ENCODE measurements at places on chromosomes 4 and X.
A peak's percentile ranks its signal among the peaks of the same experiment; 100 is the strongest.

GRCh38 chr4:23877758-23878229, 12.1 kb downstream of the PPARGC1A start:
- DNase-seq, result peak; percentile 11

- no peak for DNase-seq
Observed at GRCh38 chr4:82989575-82990429, 20.8 kb downstream of the LIN54 start.

DNA sequence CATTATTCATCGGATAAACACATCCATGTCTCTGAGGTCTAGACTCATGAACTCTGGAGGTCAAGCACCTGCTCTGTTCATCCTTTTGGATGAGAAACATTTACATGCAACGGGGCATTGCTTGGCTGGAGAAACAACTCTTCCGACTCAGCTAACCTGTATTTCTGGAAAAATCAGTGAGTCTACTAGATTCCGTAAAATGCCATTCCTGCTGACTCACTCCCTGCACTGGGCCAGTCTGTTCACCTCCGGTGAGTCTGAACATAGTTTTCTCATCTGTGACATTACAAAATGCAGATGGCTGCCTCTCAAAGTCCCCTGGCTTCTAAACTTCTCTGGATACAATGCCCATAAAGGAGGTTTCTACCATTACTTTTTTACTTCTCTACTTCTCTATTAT, 185.7 kb upstream of the HS3ST1 start:
- no peak for DNase-seq

GRCh38 chr4:151993521-151993920, 232.7 kb upstream of the GATB start:
- no peak for DNase-seq

DNA sequence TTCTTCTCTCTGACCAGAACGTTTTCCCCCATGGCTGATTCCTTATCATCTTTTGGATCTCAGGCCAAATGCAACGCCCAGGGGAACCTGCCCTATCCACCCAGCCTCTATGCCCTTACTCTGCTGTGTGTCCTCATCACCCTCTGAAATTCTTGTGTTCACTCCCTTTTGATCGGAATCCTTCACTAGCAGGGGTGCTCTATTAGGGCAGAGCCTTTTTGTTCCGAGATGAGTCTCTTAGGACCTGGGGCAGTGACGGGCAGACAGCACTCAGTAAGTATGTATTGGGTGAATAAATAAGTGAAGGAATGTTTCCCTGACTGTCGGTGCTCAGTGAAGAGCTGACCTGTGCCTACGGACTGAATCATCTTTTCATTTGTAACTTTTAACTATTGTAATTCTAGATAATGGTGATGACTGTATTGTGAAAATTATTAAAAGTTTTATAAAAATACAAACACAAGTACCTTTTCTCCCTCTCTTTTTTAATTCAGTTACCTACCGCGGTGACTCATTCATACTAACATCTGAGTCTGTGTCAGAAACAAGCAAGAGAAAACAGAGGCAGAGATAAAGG, 4.8 kb upstream of the TENM3 start:
- no peak for DNase-seq

GRCh38 chrX:24494647-24495075, 29.6 kb downstream of the PDK3 start:
- DNase-seq, result peak; percentile 50

GRCh38 chrX:73828080-73828720, 265.2 kb downstream of the CHIC1 start:
- no peak for DNase-seq

DNA sequence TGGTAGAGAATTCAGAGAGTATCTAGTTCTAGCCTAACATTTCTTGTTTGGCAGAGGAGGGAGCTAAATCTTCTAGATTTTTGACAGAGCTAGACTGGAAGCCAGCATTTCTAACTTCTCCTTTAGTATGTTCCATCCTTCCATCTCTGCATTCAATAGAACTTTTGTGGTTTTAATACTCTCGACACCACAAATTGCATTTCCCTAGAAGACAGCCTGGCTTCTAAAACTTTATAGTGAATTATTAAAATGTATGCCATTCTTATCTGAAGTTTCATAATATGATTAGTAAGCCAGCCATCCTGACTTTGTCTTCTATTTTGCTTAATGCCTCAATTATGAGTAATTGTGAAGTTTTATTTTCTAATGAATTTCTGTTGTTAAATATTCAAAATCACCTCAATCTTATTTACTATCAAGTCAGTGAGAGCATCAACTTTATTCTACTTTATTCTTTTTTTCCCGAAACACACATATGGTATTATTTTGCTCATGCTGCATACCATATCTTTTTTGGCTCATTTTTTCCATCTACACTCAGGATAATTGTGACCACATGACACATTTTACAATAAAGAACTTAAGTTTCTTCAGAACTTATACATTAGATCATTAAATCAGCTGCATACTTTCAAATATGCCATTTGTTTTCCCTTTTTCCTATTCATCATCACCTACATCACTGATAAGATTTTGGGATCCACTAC, 30.2 kb downstream of the EDNRA start:
- no peak for DNase-seq

GRCh38 chr4:11929080-11929479, 500.4 kb upstream of the HS3ST1 start:
- no peak for DNase-seq

DNA sequence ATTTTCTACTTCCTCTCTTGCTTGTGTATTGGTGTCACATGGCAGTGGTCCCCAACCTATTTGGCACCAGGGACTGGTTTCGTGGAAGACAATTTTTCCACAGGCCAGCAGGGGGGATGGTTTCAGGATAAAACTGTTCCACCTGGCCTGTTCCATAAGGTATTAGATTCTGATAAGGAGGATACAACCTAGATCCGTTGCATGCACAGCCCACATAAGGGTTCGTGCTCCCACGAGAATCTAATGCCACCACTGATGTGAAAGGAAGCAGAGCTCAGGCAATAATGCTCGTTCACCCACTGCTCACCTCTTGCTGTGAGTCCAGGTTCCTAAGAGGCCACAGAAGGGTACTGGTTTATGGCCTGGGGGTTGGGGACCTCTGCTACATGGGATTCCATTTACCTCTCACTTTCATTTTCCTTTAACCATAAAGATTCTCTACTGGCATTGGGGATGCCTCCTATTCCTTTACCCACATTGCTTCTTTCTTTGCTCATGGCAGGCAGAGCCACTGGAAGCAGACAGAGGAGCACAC, 38.1 kb downstream of the SEC31A start:
- DNase-seq, result no peak

GRCh38 chr4:8123389-8123788, 35.2 kb downstream of the ABLIM2 start:
- no peak for DNase-seq

DNA sequence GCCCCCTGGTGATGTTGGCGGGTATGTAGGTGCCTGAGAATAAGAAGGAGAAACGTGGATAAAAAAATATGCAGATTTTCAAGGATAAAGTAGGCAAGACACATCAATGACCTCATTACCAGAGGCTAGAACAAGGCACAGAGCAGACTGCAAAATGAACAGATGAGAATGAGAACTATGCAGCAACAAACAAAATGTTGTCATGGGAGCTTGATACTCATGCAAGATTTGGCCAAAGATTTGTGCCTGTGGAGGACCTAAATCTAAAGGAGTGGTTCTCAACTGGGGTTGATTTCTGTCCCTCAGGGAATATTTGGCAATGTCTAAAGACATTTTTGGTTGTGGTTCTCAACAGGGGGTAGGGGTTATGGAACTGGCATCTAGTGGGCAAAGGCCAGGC, 177.3 kb downstream of the FRMPD4 start:
- DNase-seq, result no peak

GRCh38 chr4:61443813-61444510, 243.8 kb downstream of the ADGRL3 start:
- DNase-seq, result no peak

DNA sequence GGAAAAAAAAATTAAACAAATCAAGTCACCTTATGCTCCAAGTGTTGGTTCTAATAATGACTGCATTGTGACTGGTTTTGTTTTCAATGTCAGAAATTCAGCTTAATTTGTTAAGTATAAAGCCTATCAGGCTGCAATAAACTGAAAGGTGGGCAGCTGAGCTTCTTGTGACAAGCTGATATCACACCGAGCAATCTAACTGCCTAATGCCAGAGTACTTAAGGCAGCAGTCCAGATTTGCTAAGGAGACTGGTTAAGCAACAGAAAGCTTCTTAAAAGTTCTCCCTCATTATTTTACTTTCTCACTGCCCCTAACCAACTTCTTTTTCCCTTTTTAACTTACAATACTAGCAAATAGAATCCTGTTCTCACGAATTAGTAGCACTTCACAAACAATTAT, 201.0 kb downstream of the MAB21L2 start:
- no peak for DNase-seq
